Pulmonary artery endothelial cell (primary cell): ENCODE measurements at places on chromosomes 12 and 14. TPM values are rescaled to one million over a fixed set of nuclear protein-coding genes. Genes with fewer than 3 reads are reported as not detected.

GRCh38 chr12:89354612-89355067, 2.3 kb upstream of the DUSP6 start:
- DNase-seq, result no peak

The PLEKHA5 gene
- total RNA-seq, result 11.7 and 14.6 TPM in 2 replicates

The DIP2B gene
- 29.6 and 37.5 TPM in 2 replicates for total RNA-seq

DNA sequence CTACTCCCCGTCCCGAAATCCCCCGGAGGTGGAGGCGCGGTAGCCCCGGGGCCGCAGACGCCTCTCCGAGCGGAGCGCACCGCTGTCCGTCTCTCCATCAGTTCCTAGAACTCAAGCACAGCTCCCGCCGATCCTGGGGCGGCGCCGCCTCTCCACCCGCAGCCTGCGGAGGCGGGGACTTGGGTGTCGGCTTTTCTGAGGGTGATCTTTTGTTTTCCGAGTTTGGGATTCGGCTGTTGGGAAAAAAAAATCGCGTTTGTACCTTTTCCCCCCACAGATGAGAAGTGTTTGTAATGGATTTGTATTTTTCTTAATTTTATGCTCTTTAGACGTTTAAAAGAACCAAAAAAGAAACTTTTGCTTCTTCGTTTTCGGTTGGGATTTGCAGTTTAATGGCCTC, 26.6 kb downstream of the LRCOL1 start:
- DNase-seq, result no peak

- DNase-seq, result no peak
Measured at GRCh38 chr14:56874375-56874774, 64.1 kb upstream of the OTX2 start.

The SIX6 gene
- not detected in 2 replicates for total RNA-seq

- no peak for DNase-seq
Measured at GRCh38 chr12:102883204-102883799, 33.7 kb downstream of the PAH start.

DNA sequence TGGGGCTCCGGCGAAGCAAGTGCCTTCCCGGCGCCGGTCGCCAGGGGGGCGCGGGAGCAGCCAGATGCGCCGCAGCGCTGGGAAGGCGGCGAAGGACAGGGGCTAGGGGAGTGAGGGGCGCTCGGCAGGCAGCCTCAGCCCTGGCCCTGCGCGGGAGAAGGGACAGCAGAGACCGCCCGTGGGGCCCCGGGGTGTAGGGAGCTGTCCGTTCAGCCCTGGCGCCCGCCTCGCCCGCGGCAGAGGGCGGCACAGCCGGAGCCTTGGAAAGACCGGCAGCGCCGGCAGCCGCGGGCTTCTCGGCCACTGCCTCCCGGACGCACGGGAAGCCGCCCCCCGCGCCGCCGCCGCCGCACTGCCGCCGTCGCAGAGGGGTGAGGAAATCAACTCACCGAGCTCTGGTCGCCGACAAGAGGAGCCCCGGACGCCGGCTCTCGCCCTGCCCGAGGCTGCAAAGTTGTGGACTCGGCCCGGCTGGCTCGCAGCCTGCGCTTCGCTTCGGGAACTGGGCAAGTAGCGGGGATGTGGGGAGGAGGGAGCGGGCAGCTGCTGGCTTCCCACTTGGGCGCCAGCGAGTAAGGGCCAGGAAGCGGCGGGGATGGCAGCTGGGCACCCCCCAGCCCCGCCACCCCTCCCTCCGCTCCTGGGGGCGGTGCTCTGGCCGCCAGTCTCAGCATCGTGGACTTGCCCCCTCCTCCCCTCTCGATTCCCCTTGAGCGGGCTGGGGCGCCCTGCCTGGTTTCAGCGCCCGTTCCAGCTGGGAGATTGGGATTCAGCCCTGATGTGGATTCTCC, at the start of gene ZDHHC22:
TSS of gene ZDHHC22 (minus strand) at position 578 of the 791 bp plus-strand sequence. CDS start 2,053 bp downstream, outside the sequence.
- DNase-seq, result no peak

The FAM90A1 gene
- total RNA-seq, result 0.11 TPM in 1 of 2 replicates, not detected in the other

The MRPS35 gene
- 47.8 and 54.3 TPM in 2 replicates for total RNA-seq

DNA sequence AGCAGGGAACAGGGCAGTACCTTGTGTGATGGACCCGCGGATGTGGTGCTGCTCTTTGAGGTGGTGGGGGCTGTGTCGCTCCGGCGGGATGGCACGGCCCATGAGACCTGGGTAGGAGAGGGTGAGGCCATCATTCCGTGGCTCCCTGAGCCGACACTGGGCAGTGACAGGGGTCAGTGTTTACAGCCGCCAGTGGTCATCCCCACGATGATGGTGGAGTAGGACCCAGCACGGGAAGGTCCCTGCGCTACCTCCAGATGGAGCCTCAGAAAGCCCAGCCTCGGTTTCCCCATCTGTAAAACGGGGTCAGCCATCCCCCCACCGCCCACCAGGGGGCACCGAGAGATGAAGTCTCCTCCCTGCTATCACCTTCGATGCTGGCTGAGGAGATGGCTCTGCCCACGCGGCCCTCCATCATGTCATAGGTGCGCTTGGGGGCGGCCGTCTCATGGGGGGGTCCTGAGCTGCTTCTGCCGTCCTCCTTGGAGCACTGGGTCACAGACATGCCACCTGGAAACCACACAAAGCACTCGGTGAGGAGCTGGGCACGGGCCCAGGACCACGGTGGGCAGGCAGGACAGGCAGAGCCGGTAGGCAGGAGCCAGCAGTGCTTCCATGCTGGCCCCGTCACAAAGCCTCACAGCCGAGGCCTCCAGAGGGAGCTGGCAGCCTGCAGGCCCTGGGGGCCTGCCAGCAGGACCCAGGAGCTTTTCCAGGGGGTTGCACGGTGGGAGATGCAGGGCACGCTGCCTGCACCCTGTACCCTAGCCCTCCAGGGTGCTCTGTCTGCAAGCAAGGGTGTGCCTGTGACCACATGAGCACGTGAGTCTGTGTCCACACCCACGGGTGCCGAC, 53.1 kb downstream of the RFLNA start:
- DNase-seq, result no peak

The PLXNC1 gene
- total RNA-seq, result 0.53 and 0.71 TPM in 2 replicates
